HT1080 (cell line): ENCODE measurements at places on chromosomes 16 and 17. TPM values are rescaled to one million over a fixed set of nuclear protein-coding genes. Genes with fewer than 3 reads are reported as not detected.

The RUNDC3A gene
- 0.31 and 1.9 TPM in 2 replicates for total RNA-seq

- no peak for DNase-seq
Measured at GRCh38 chr17:61393904-61394629, 5.6 kb upstream of the TBX2 start.

- no peak for DNase-seq
Measured at GRCh38 chr16:17408955-17409441, 61.8 kb downstream of the XYLT1 start.

GRCh38 chr17:49409066-49409465, 5.6 kb downstream of the PHB1 start:
- DNase-seq = no peak

DNA sequence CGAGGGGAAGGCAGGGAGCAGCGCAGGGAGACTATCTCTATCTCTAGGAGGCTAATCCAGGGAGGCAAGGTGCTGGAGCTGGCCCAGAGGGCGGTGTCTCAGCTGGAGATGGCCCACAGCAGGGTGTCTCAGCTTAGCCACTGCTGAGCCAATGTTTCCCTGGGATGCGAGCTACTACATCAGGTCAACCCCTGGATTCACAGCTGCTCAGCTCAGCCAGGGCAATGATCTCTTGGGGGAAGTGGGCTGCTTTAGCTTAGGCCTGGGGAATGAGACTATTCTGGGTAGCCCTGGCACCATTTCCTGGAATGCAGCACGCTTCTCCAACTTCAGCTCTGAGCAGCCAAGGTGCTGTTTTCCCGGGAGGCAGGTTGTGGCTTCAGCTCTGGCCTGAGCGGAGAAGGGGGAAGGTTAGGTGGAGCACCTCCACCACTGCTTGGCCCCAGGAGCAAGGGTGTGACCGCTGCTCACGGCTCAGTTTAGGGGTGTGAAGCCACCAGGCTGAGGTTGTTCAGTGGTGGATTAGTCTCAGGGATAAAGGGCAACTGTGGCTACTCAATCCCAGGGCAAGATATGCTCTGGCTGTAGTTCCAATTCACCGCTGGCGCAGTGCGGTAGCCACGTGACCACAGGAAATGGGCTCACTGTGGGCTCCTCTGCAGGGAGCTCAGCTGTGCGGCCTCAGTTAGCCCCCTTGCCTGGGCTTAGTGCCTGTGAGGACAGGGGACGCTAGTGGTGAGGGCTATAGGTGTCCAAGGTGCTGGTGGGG, 5.2 kb upstream of the PRSS21 start:
- DNase-seq = no peak

- no peak for DNase-seq
Measured at GRCh38 chr17:31788571-31788946, 70.5 kb downstream of the COPRS start.

The OR1D5 gene
- not detected in 2 replicates for total RNA-seq

- DNase-seq = no peak
Measured at GRCh38 chr17:49546546-49547535, 28.8 kb upstream of the NXPH3 start.

The PABPN1L gene
- total RNA-seq = not detected in 2 replicates

GRCh38 chr17:17545984-17546383, 45.5 kb downstream of the PEMT start:
- no peak for DNase-seq

The DERL2 gene
- total RNA-seq = 47.4 and 64.4 TPM in 2 replicates

The DOK4 gene
- total RNA-seq = 5.0 and 7.3 TPM in 2 replicates

GRCh38 chr17:38867968-38868816, 1.7 kb upstream of the LASP1 start:
- DNase-seq = peak; percentile 59

The FZD2 gene
- total RNA-seq = 9.7 and 14.6 TPM in 2 replicates

The PPY gene
- not detected in 2 replicates for total RNA-seq

The MYL4 gene
- not detected in 2 replicates for total RNA-seq

The POLDIP2 gene
- total RNA-seq = 173 and 192 TPM in 2 replicates

DNA sequence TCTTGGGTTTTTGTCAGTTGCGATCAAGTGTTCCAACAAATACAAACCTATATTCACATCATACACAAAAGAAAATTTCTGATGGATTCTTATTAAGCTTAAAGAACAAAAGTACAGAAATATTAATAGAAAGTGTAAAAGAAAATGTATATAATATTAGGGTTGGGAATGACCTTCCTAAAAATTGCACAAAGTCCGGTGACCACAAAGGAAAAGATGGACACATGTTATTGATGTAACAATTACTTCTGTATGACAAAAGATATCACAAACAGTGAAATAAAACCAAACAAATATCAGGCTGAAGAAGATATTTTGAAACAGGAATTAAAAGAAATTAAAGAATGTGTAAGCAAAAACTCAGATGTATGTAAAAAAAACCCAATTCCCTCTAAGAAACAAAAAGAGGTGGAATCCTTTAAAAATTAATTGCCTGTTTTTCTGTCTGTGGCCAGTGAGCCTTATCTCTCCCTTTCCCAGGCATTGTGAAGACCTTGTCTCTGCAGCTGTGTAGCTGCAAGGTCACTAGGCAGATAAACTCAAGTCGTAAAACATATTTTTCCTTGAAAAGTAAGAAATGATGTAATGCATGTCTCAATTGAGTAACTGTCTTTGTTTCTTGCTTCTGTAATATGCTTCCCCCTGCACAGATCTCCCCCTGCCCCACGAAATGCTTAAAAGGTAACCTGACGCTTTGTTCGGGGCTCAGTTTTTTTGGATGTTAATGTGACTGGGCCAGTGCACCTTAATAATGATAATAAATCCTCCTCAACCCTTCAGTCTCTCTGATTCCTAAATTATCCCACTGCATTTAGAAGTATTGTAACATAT, 2.8 kb downstream of the ST6GALNAC1 start:
- no peak for DNase-seq

DNA sequence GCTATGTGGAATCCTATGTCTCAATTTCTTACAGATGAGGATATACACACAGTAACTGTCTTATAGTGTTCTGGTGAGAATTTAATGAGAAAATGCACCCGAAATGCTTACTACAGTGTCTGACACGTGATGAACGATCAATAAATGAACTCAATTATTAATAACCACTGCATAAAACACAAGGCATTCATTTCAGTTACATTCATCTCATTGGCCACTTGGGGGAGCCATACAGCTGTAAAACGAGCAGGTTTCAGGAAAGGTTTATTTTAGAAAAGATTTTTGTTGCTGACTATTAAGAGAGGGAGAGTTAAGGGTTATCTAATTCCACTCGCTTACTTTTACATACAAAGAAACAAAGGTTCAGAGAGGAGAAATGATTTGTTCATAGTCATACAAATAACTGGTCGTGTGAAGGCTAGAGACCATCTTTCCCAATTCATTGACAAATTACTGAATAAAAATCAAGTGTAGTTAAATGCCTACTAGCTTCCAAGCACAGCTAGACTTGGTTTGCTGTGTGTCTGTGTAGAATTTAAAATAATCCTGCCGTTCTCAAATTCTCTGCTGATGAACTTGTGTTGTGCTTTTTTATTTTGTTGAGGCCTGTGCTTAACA, 160.1 kb downstream of the MAP2K4 start:
- DNase-seq = peak; percentile 6

- DNase-seq = no peak
Measured at GRCh38 chr17:10197721-10198508, 491 bp downstream of the GAS7 start.

DNA sequence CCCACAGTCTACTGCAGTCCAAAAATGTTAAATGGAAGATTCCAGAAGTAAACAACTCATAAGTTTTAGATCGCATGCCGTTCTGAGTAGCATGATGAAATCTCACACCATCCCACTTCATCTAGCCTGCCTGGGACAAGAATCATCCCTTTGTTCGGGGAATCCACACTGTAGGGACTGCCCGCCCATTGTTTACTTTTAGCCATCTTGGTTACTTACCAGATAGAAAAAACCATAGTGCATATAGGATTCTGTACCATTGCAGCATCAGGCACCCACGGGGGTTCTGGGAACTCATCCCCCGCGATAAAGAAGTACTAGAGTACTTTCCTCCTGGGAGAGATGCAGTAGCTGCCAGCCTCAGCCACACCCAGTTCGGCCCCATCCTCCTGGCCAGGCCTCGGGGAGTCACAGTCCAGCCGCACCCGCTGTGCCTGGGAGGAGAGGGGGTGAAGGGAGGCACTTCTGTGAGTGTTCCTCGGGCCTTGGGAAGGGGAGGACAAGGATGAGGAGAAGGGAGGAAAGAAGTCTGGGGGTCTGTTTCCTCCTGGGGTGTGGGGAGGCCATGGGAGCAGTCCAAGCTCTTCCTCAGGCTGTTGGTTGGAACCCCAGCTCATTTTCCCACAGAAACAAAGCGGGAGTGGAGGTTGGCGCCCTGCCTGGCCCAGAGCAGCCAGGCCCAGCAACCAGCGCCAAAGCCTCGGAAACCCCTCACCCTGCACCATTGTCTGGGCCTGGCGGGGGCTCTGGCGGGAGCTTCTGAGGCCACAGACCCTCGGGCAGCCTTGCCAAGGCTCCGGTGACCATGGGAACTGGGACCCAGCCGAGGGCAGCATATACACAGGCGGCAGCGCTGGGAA, 8.9 kb downstream of the TRIM47 start:
- no peak for DNase-seq

DNA sequence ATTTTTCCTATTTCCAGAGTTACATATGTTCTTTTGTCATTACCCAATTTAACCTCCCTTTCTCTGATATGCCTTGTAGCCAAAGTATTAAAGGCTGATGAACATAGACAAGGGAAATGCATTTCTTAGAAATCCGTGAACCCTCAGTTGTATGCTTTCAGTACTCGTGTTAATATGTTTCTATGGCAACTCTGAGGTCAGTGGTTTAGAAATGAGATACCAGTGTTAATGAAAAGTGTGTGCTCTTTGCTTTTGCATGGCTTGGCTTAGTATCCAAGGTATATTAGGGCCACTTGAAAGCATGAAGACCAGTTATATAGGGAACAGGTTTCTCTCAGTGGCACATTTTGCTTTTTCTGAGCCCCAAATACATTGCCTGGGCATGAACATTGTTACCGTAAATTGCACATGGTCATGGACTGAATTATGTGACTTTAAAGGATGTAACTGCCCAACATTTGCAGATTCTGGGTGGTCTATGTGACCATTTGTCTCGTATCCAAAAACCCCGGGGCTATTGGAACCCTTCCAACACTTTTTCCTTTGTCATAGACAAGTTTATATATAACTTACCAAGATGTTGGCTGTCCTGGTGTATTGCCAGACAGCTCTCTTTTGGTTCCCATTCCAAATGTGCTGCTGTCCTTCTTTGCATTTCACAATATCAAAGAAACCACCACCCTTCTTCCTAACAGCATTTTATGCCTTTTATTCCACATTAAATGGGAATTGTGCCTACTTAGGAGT, 17.5 kb downstream of the ABHD15 start:
- DNase-seq = no peak

DNA sequence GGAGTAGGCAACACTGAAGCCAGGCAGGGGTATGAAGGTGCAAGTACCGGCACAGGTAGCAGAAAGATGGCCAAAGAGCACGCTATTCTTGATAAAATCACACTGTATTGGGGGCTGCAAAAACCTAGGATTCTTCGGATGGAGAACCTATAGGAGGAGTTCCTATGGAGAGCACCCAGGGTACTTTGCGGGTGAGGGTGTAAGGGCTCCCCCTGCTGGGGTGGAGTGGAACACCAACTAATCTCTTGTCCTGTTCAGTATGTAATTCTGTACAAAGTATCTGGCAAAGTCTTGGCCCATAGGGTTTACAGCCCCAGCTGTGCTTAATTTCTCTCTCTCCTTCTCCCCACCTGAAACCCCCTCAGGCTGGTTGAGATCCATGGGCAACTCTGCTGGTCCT, 393.1 kb upstream of the ASIC2 start:
- peak; percentile 21 for DNase-seq

DNA sequence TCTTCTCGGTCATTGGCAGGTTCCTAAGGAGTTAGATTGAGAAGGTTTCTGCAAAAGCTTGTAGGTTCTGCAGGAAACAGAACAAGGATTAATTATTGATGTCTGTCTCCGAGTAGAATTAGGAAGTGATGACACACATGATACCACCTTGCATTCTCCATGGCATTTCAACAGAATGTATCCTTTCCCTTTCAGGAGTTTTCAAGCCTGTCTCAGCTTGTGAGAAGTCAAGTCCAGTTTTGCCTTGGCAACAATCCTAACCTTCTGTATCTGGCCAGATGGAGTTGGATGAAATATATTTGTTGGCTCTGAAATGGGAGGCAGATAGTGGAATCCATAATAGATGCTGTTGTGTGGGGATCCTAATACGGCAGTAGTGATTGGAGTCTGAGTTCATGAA, 235.5 kb downstream of the SHISA9 start:
- no peak for DNase-seq

The TBX6 gene
- total RNA-seq = 0.59 and 0.90 TPM in 2 replicates

DNA sequence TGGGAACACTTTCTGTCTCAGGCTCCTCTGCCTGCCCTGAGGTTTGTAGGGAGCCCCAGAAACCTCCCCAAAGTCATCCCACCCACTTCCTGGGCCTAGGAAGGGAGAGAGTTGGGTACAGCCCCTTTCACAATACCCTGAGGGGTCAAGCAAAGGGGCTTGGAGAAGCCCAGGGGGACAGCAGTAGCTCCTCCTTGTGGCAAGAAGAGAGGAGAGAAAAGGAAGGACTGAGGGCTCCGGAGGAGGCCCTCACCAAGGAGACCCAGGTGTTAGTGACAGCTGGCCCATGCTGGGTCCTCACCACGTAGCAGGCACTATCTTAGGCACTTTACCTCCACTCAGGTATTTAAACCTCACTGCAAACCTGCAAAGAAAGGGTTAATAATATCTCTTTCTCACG, 112.8 kb downstream of the IRX5 start:
- no peak for DNase-seq

The PKMYT1 gene
- 37.6 and 46.9 TPM in 2 replicates for total RNA-seq

GRCh38 chr17:71496552-71496951, 624.3 kb upstream of the SOX9 start:
- DNase-seq = no peak

The RAC3 gene
- total RNA-seq = 41.7 and 46.9 TPM in 2 replicates

DNA sequence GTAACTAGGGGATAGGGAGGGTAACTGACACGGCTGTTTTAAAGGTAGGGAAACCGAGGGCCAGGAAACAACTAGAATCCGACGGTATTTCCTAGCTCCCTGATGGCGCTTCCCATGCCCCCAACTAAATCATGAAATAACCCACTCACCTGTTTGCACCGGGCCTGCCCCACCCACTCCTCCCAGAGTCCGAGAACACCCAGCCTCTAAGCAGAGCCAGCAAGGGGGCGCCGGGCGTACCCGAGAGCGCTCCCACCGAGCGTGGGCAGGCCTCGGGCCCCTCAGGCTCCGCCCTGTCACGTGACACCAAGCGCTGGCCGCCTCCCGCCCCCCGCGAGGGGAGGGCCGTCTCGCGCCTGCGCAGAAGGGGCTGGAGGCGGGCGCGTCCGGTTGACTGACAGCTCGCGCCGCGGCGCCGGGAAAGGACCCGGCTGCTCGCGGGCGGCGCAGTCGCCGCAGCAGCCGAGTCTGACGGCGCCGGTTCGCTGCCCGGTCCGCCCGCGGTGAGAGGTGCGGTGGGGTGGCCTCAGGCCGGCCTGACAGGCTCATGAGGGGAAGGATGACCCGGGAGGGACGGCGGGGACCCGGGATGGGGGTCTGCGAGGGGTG, at the start of gene KIAA0513:
Gene KIAA0513, plus strand, starts transcription at position 447 of the 609 bp plus-strand sequence. CDS start 39,277 bp downstream, outside the sequence.
- DNase-seq = peak; percentile 85

DNA sequence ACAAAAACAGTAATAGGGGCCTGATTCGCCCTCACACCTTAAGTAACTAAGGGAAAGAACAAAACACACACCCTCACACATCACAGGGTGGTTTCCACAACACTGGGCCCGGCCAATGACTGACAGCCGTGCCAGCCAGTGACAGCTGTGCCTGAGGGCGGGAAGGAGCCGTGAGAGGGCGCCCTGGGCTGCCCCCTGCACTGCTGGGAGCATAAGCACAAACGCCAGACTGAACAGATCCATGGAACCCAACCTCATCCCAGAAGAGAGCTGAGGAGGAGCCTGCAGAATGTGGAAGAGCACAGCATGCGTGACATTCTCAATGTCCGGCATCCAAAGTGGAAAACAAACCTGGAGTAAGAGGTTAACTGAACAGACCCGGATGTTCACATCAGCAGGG, 16.0 kb downstream of the CSNK1D start:
- no peak for DNase-seq
